ENCODE measurements at places on chromosomes 2 and 18. TPM values are rescaled to one million over a fixed set of nuclear protein-coding genes. Genes with fewer than 3 reads are reported as not detected.
A peak's percentile ranks its signal among the peaks of the same experiment; 100 is the strongest.

Gene MROH2A
- not detected for total RNA-seq

GRCh38 chr2:8682719-8683667 is 1.1 kb downstream of the ID2 start:
- H3K4me3 ChIP-seq = peak overlapping the region; percentile 98
- H3K36me3 ChIP-seq = peaks cover 29% of the 10 kb centered on the region
- peak; percentile 85 for DNase-seq
- H3K27me3 ChIP-seq = peaks cover 3% of the 10 kb centered on the region
- peak overlapping the region; percentile 97 for H3K27ac ChIP-seq
- H3K4me1 ChIP-seq = peaks cover 28% of the 10 kb centered on the region

DNA sequence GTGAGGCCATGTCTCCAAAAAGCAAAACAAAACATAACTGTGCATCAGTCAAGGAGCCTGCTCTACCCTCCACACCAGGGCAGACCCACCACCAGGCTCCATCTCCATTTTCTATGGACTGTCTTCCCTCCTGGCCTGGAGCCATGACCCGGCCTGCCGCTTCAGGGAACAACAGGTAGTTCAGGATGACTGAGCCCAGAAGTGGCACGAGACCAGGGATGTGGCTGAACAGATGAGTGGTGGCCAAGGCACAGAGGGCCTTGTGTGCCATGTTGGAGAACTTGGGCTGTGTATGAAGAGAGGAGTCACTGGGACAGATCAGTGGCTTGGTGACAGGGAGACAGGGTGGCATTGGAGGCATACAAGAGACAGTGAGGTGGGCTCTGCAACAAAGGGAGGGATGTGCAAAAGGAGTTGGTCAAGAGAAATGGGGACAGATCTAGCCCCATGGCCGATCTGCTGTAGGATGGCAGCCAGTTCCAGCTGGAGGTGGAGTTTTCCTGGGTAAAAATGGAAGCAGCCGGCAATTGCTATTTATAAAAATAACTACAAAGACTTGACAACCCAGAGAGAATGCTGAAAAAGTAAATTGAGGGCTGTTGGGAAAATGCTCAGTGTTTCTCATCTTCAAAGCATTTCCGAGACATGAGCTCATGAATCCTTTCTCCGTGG is 35.0 kb downstream of the TMEM177 start:
- no peak overlapping the region for H3K4me3 ChIP-seq
- H3K4me1 ChIP-seq = peaks cover 2% of the 10 kb centered on the region
- peaks cover 2% of the 10 kb centered on the region for H3K27me3 ChIP-seq

GRCh38 chr2:172299741-172300140 is 127.6 kb upstream of the ITGA6 start:
- H3K27me3 ChIP-seq = peaks cover 42% of the 10 kb centered on the region
- no peak overlapping the region for H3K27ac ChIP-seq
- H3K36me3 ChIP-seq = no peaks in the 10 kb centered on the region
- DNase-seq = no peak

GRCh38 chr2:233164128-233164635 is 87.3 kb upstream of the ATG16L1 start:
- H3K27me3 ChIP-seq = no peaks in the 10 kb centered on the region
- no peaks in the 10 kb centered on the region for H3K4me1 ChIP-seq
- H3K4me3 ChIP-seq = no peak overlapping the region
- peaks cover 28% of the 10 kb centered on the region for H3K36me3 ChIP-seq
- no peak for DNase-seq

- H3K27me3 ChIP-seq = no peaks in the 10 kb centered on the region
- DNase-seq = peak; percentile 55
- H3K27ac ChIP-seq = peak overlapping the region; percentile 95
- peaks cover 40% of the 10 kb centered on the region for H3K4me1 ChIP-seq
- H3K4me3 ChIP-seq = no peak overlapping the region
Measured at GRCh38 chr2:156343940-156344301, 11.4 kb upstream of the NR4A2 start.
